Tongue (tissue), 3 donors: ENCODE measurements at places on chromosomes 2 and 18.

GRCh38 chr2:83531206-83531826, 927.8 kb downstream of the SUCLG1 start:
- DNase-seq: no peak

GRCh38 chr18:36389811-36390581, 92.5 kb downstream of the FHOD3 start:
- DNase-seq: peak; percentile 16

- DNase-seq: no peak
Measured at GRCh38 chr2:110994250-110994961, 126.3 kb upstream of the BCL2L11 start.

- DNase-seq: no peak
Measured at GRCh38 chr2:230348787-230349186, 21.8 kb downstream of the SP140L start.

DNA sequence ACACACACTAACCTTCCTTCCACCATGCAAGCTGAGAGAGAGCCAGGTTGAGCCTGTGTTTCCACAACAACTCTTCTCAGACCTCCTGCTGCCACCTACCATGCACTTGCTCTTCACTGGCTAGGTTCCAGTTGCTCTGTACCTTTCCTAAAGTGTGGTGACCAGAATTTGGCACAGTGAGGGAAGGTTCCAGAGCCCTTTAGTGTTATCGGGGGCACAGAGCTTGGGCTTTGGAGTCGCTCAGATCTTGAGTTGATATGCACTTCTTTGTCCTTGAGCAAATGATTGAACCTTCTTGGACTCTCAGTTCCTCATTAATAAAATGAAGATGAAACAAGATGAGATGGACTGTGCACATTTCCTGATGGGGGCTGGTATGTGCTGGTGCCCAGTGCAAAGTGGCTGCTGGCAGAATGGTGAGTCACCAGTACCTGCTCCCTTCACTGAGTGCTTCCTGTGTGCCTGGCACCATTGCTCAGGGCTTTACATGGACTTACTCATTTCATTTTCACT, 47.1 kb downstream of the NEDD4L start:
- no peak for DNase-seq
